Activated CD4-positive, alpha-beta T cell treated with anti-CD3 and anti-CD28 coated beads for 24 hours (primary cell): ENCODE measurements at places on chromosomes 11 and 22.

- no peak for DNase-seq
Measured at GRCh38 chr11:113572136-113572735, 97.0 kb upstream of the DRD2 start.

DNA sequence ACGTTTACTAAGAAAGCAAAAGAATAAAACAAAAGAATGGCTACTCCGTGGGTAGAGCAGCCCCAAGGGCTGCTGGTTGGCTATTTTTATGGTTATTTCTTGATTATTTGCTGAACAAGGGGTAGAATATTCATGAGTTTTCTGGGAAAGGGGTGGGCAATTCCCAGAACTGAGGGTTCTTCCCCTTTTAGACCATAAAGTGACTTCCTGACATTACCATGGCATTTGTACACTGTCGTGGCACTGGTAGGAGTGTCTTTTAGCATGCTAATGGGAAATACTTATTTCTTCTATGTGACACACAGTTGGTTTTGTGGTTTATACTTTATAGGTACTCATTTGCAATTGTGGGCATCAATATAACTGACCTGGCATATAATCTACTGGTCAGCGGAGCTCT is 56.3 kb downstream of the SLN start:
- DNase-seq = no peak

GRCh38 chr11:15114501-15115475 is at the start of gene INSC:
Gene INSC (plus strand): TSS chr11:15114923. CDS start chr11:15149175, 34,252 bp downstream.
- no peak for DNase-seq

DNA sequence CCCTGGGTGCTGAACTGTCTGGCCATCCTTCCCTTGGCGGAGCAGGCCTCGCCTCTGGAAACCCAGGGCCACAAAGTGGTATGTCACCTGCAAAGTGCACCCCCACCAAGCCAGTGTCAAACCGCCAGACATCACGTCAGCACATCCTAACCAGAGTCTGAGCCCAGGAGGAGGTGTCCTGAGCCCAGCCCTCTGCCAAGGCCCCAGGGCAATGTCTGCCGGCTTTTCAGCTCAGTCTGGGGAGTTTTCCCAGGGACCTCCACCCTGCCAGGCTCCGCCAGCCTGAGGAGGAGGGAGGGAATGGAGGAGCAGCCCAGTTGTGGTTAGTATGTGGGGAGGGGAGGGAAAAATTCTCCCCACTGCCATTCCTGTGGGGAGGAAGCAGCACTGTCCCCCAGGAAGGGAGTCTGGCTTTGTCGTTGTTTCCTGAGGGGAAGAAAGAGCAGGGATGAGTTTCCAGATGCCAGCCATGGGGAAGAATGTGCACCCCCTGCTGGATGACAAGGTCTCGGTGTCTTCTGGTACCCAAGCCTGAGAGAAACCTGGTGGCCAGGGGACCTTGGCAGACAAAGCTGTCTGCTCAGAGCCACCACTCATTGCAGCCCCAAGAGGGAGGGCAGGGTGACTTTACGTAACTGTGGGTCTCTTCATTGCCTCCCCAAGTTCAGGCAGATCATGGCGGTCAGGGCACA is 81.4 kb upstream of the CD82 start:
- no peak for DNase-seq

- no peak for DNase-seq
Measured at GRCh38 chr11:35582033-35582432, 36.2 kb upstream of the FJX1 start.

DNA sequence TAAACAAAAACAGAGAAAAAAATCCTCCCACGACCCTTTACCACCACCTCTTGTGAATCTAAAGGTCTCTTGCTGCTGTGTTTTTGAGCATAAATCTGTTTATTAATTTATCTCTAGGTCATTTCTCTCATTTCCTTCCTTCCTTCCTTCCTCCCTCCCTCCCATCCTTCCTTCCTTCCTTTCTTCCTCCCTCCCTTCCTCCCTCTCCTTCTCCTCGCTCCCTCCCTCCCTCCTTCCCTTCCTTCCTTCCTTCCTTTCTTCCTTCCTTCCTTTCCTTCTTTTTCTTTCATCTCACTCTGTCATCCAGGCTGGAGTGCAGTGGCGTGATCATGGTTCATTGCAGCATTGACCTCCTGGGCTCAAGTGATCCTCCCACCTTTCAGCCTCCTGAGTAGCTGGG is 13.5 kb upstream of the APOBEC3A start:
- DNase-seq = no peak

GRCh38 chr11:114064216-114064615 is 4.7 kb downstream of the ZBTB16 start:
- DNase-seq = no peak

DNA sequence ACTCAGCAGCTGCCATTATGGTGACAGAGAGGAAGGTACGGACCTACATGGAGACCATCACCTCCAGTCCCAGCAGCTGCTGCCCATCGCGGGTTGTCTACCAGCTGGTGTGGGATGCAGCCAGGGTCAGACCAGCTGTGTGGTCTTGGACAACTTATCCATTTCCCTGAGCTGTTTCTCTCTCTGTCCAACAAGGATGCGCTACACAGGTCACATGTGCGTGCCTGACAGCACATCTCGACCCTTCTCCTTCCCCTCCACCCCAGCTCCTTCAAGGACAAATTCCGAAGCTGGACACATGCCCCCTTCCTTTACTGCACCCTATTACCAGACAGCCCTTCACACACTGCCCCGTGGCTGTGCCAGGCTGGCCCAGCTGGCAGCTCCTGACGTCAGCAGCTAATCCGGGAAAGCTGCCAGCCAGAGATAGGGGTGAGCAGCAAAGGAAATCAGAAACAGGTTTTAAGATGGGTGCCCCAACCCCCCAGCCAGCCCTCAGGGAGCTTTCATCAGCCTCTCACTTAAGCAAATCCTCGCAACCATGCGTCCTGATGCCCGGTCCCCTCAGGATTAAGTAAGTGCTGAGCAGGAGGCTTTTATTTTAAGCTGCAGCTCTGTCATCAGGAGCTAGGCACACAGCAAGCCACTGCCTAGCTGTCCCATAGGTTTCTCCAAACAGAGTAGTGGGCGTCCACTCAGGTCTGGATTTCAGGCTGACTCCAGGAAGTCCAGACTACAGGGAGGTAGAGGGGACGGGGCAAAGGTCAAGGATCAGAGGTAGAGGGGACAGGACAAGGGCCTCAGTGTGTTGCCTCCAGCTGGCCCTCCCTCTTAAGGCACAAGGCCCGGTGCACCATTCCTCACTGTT is 20.3 kb downstream of the TEF start:
- DNase-seq = no peak

- DNase-seq = no peak
Measured at GRCh38 chr11:101618709-101619108, 34.9 kb upstream of the TRPC6 start.

- DNase-seq = no peak
Measured at GRCh38 chr22:32339190-32340012, 18.3 kb upstream of the RFPL3 start.

DNA sequence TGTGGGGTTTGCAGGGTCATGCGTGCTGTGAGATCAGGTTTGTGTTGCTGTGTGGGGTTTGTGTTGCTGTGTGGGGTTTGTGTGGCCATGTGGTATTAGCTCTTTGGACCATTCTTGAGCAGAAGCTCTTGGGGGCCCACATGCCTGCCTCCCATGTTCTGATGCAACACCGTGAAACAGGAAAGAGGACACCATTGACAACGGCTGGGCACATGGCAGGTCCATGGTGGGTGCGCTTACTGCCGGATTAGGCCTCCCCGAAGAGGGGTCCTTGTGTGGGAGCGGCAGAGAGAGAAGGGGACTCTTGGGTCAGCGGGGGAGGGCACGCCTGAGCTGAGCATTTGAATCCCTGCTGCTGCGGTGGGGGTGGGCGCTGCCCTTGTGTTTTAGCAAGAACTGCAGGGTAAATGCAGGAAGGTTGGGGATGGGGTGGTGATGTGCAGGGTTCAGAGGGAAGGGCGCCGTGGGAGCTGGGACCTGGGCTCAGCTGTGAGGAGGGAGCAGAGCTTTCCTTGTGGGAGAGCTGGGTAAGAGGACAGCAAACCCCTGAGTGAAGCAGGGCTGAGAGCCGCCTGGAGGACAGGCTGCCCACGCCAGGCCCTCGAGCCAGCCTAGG is 361.5 kb downstream of the TBC1D22A start:
- DNase-seq = no peak

- no peak for DNase-seq
Measured at GRCh38 chr11:2451916-2452315, 7.1 kb downstream of the KCNQ1 start.

DNA sequence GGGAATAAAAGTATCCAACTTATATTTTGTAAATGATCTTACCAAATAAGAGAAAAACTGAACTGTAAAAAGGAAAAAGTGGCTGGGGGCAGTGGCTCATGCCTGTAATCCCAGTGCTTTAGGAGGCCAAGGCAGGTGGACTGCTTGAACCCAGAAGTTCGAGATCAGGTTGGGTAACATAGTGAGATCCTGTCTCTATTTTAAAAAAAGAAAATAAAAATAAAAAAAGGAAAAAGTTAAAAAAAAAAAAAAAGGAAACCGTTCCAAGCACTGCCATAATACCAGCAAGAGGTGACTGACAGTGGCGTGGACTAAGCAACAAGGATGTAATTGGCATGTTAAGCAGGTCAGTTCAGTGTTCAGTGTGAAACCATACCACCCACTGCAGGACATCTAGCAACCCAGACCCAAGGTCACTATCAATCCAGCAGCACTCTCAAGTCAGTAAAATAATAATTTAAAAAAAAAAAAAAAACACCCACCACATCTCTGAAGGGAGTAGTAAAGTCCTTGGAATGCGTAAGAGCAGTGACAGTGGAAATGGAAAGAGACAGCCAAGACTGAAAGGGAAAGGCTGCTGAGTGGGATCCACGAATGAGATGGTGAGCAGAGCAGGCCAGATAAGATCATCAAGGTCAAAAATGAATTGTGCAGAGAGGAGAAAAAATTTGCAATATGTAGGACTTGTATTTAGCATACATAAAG is 43.6 kb downstream of the MAPK1 start:
- DNase-seq = no peak

- DNase-seq = peak; percentile 59
Measured at GRCh38 chr11:133966921-133967598, 10.3 kb upstream of the IGSF9B start.

GRCh38 chr11:107973641-107974040 is 35.1 kb upstream of the CUL5 start:
- DNase-seq = no peak

- no peak for DNase-seq
Measured at GRCh38 chr11:13784855-13785254, 116.4 kb downstream of the FAR1 start.

DNA sequence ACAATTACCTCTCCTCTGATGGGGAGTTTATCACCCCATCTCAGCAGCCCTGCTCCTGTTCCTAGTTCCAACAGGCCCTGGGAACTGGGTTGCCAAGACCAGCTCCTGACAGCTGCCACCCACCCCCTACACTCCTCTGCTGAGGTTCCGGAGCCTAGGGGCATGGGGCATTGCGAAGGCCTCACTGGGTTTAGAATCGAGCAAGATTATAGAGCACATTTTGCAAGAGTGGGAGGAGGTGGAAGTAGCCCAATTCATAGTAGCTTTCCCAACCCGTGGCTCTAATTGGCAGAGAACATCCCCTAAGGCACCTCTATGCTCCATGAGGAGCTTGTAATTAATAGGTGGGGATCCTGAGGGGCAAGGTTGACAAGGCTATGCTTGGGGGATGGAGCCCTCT is 23.0 kb downstream of the MYEOV start:
- no peak for DNase-seq

DNA sequence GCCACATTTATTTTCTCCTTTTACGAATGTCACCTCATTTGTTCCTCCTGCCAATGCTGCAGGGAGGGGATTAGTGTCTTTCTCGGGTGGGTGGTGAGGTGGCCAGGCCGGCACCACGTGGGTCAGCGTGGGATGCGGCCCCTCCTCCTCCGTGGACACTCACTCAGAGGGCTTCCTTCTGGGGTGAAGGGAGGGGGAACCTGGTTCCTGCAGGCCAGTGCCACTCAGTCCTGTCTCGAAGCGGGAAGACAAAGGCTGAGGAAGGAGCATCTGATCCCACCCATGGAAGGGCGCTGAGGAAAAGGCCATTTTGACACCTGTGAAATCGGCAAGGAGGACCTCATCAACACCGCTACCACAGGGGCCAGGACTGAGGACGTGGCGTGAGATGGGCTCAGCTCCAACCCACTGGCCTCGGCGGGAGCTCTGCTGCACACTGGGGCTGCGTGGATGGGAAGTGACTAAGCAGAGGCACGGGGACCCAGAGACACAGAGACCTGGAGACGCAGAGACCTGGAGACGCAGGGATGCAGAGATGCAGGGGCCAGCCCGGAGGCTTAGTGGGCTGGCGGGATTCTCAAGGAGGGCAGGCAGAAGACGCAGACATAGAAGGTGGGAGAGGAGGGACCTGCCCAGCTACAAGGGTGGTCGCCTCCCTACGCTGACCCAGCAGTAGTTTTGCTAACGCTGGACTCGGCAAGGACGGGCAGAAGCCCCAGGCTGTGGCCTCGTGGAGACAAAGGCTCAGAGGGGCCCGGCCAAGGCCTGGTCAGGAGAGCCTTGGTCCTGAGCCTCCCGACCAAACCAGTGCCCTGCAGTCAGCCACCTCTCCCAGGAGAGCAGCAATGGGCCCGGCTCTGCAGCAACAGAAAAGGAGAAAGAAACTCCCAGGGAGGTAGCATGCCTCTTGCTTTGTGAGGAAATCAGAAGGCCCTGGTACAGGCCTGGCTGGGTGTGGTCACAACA is 1071.2 kb downstream of the BRD1 start:
- no peak for DNase-seq

GRCh38 chr22:17785185-17786184 is 11.2 kb upstream of the BID start:
- peak; percentile 70 for DNase-seq

GRCh38 chr11:97607291-97608000 is 1217.6 kb downstream of the JRKL start:
- no peak for DNase-seq

DNA sequence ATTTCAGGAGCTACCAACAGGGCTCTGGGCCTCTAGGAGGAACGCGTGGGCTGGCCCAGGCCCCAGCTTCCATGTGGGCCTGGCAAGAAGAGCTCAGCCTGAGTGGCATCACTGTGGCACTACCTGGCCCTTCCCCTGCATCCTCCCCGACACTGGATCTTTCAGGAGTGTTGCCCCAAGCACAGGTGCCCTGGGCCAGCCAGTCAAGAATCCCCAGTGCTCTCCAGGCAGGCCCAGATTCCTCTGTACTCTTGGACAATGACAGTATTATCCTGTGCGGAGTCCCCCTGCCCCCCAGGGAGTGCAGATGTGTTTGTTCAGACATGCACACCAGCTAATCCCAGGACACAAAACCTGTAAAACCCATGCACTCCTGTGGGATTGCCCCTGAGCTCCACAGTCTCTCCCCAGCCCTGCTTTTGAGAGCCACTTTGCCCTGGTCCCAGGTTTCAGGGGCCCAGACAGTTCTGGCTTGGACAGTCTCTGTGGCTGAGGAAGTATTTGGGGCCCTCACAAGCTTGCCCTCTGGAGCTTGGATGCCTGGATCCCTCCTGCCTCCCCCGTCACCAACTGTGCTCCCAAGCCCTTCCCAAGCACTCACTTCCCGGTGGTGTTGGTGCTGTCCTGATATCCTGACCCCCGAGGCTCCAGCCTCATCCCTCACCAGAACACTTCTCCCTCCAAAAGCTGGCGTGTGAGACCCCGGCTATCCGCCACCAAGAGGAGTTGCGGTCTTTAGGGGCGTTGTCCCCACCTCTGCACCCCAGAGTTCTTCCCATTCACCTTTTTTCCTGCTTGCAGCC is 39.9 kb downstream of the KCNC1 start:
- DNase-seq = no peak

- no peak for DNase-seq
Measured at GRCh38 chr22:29541845-29542244, 11.7 kb downstream of the THOC5 start.
